ENCODE measurements at places on chromosomes 6 and 20.

GRCh38 chr6:105781248-105781647 is 304.9 kb upstream of the PRDM1 start:
- no peak for DNase-seq

DNA sequence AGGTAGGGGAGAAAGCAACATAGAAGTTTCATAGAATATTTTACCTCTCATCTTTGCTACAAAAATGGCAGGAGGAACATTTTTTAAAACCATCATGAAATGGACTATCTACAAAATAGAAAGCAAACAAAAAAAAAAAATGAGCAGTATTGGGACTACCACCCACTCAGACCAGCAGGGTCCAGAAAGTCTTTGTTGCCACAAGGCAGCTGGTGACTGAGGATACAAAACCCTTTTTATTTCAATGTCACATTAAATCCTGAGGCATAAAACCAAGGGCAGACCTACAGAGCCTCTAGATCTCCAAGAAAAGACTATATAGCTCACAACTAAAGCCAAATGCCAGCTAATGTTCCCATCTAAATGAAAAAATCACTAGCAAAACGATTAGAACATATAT is 282.2 kb downstream of the PTPRK start:
- DNase-seq: no peak

- no peak for DNase-seq
These were observed 9.9 kb upstream of the WFDC2 start for GRCh38 chr20:45459606-45460005.

DNA sequence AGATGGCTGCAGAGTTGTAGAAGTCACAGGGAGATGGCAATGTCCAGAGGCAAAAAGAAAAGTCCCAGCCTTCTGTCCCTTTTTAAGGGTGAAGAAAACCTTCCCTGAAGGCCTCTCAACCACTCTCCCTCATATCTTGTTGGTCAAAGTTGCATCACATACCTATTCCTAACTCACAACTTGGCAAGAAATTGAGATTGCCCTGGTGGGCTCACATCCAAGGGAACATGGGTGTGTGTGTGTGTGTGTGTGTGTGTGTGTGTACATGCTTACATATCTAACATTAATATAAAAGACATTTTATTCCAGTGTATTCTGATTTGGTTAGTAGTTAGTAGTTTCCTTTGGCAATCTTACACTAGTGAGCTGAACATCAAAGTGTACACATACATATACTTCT is 144.3 kb upstream of the SALL4 start:
- DNase-seq: no peak

DNA sequence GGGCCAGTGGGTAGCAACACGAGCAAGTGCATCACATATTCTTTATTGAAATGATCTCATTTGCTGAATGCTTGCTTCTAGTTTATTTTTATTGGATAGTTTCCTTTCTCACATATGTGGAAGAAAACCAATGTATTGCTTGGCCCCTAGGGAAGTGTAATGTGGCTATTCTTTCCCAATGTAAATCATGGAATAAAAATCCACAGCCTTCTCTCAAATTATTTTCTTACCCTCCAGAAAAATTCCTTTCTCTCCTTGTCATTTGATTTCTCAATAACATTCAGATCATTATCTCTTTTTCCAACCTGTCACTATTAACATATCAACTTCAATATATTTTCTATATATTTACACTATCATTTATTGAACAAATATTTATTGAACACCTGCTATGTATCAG is 51.9 kb upstream of the PTPRK start:
- DNase-seq: no peak

GRCh38 chr20:41249411-41250281 is 67.9 kb downstream of the ZHX3 start:
- peak; percentile 31 for DNase-seq

GRCh38 chr6:36478051-36478526 is 35.3 kb downstream of the KCTD20 start:
- no peak for DNase-seq

DNA sequence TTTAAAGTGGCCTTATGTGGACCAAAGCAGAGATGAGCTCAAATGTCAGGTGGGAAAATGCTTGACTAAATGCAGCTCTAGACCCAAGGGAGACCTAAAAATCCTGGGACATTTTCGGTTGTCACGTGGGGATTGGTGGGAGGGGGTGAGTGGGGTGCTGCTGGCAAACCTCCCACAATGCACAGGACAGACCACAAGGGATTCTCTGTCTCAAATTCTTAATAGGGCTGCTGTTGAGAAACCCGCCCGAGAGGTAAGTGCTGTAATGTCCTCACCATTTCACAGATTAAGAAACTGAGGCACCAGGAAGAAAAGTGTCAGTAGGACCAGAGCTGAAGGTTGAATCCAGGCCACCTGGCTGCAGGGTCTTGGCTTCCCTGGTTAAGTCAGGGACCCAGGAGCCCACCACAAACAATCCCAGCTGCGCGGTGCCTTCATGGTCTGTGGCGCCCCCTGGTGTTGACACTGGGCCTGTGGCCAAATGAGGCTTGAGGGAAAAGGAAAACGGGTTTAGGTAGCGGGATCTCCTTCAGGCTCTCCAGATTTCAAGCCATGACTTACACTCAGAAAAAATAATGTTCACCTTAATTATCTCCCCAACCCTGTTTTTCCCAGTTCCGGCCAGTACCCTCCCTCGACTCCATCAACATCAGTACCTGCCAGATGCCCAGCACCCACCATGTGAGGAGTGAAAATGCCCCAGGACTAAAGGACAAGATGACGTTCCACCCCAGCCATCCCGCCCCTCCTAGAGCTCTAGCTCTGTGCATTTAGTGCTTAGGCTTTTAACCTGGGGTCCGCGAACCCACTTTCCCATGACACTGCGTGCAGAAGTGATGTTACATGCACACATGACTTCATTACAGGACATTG is 7.2 kb downstream of the HLA-G start:
- DNase-seq: no peak
